ENCODE measurements at places on chromosomes 5 and 9.

GRCh38 chr5:143222287-143223231 lies 180.9 kb downstream of the NR3C1 start:
- DNase-seq: peak; percentile 61

DNA sequence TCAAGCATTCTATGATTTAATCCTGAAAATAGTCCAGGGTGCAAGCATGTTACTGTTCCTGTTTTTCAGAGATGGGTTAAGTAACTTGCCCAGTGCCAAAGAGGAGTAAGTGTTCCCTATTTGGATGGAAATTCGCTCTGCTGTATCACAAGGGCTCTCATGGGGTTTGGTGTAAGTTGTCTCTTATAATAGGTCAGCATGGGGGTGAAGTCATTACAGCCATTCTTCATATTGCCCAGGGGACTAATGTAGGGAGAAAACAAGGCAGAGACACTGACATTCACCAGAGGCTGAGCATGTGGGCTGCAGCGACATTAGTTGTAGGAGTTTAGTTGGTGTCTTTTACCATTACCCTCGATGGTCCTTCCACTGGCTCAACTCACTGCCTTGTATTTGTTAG lies 142.1 kb upstream of the GLRA1 start:
- no peak for DNase-seq

DNA sequence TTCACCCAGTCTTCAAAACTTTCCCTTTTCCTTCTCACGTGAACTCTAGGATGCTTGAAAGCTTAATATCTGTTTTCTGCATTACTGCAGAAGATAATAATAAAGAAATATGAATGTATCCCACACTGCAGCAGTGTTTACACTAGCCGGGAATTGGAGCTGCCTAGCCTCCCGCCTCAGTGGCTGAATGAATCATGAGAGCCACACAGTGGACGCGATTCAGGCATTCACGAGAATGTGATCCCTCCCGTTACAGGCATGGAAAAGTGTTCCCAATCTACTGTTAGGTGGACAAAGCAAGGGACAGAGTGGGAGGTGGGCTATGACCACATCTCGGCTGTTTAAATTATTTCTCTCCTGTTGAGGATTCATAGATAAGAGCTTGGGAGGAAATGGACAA lies 69.4 kb upstream of the CTSL start:
- DNase-seq: peak; percentile 56

GRCh38 chr5:56337715-56338319 lies 104.7 kb upstream of the ANKRD55 start:
- no peak for DNase-seq

DNA sequence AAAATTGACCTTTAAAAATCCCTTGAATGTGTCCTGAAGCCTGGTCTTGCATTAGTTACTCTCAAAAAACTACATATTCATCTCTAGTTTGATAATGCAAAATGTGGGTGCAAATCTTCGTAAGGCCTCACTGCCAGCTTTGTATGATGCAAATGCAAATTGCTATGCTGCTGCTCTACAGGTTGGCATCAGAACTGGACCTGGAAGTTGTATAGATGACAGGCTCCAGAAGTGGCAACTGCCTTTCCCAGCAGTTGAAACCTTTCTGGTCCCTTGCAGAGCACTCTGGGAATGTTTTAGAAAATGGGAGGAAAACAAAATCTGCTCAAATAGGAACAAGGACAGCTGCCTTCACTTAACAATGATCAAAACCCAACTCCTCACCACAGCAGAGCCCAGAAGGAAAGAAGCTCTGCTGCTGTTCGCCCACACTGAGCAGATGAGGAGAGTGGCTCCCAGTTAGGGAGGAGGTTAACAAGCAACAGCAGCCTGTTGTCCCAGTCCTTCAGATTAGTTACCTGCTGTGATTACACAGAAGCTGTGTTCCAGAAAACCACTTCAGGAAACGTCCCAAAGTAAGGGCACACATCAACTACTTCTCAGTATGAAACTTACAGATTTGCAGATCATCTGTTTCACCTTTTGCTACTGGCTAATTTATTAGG lies 93.5 kb downstream of the PLPP1 start:
- DNase-seq: no peak

DNA sequence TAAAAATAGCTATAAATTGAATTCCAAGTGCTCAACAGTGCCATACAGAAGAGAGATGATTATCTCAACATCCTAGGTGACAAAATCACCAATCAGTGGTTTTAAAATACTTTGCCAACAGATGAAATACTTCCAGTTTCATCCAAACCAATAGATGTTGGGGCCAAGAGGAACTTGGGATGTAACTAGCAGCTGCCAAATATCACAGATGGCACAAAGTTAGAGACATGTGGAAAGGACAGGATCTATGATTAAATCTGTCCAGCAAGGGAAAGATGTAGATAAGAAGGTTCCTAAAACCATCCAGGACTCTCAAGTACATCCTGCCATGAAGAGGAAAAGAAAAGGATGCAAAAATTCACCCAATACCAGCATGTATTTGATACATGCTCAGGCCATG lies 23.8 kb downstream of the TRPM3 start:
- DNase-seq: no peak

DNA sequence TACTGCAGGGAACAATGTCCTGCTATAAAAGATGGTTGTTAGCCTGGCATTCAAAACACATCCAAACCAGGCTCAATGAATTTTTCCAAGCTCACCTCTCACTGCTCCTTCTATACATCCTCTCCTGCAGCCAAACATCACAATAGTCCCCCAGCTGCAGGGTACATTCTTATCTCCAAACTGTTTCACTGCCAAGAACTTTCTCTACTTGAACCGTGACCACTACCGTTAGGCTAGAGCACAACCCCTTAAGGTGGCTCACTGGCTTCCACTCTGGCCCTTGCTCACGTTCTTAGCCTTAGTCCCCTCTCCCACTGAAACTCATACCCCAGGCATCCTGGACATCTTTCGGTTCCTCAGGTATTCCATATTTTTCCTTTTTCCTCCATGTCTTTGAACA lies 29.0 kb upstream of the ANXA6 start:
- no peak for DNase-seq

GRCh38 chr5:73867345-73868335 lies 241.6 kb downstream of the ARHGEF28 start:
- peak; percentile 68 for DNase-seq

- DNase-seq: no peak
Measured at GRCh38 chr5:141800617-141801016, 77.6 kb downstream of the PCDH1 start.

GRCh38 chr5:18305288-18305924 lies 671.1 kb downstream of the TAF11L14 start:
- peak; percentile 39 for DNase-seq

- DNase-seq: peak; percentile 53
Measured at GRCh38 chr9:70079417-70080037, 35.9 kb downstream of the MAMDC2 start.

GRCh38 chr9:108756746-108757490 lies 98.9 kb downstream of the ACTL7B start:
- no peak for DNase-seq

GRCh38 chr5:142095651-142096330 lies 12.8 kb upstream of the NDFIP1 start:
- no peak for DNase-seq

DNA sequence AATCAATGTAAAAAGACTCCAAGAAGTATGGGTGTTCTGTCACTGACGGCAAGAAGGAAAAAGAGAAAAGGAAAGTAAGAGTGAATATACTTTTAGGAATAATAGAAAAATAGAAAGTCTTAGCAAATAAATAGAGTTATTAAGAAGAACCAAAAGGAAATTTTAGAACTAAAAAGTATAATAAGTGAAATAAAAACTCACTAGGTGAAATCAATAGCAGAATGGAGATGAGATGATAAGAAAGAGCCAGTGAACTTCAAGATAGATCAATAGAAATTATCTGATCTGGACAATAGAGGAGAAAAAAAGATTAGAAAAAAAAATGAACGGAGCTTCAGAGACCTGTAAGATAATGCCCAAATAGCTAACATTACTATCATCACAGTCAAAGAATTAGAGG lies 31.6 kb upstream of the ANXA6 start:
- no peak for DNase-seq

DNA sequence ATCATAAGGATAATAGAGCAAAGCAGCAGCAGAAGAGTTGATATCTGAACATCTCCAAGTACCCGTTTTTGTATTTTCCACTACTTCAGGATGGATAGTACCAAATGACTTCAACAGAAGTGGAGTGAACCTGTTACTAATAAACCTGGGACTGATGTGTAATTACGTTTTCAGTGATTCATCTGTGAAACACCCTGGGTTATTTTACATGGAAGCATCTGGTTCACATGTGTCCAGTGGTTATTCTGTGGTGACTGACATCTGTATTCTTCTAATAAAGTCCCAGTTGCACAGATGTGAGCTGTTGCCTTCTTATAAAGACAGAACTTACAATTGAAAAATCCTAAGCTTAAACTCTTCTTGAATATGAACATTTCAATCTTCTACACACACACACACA lies 139.7 kb upstream of the VCAN start:
- DNase-seq: peak; percentile 72

GRCh38 chr5:103360475-103360874 lies 101.9 kb downstream of the MACIR start:
- DNase-seq: no peak

DNA sequence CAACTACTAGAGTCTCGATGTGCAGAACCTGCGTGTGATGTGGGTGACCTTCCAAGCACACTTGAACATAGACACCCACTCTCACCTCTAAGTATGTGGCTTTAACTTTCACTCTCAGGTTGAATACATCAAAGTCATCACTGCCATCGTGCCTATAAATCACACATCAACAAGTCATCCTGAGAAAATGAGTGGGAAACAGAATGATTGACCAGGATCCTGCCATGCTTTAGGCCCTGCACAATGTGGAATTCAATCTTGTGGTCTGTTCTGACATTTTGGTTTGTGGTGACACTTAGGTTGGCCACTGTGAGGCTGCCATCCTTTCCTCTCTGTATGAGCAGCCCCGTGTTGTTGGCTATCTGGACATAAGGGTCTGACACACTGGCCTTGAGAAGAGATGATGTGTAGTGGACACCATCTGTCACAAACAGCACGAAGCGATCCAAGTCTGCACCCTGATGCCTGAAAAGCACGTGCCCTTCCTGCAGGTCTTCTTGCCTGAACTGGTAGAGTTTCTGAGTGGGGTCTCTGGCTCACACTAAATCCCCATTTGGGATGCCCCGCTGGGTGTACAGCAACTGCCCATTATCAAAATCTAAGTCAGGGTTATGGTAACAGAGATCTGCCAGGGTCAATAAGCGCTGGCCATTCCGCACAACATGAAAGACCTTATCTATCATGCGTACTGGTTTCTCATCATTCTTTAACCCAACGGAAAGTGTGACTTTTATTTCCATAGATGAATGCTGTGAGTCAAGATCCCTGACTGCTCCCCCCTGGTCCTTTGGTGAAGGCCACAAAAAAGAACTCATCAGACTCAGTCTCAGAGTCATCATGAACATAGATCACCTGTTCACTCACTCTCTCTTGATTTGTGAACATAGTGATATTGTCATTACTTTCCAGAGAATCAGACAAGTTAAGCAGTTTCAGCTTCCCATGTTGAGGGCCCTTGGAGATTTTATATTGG lies 116.6 kb downstream of the ESM1 start:
- no peak for DNase-seq

All from IMR-90 (cell line).